ENCODE measurements at places on chromosomes 16 and 17.

- DNase-seq = no peak
These were observed 25.8 kb upstream of the CPNE2 start for GRCh38 chr16:57066625-57067024.

GRCh38 chr17:82213251-82214011, 789 bp upstream of the CCDC57 start:
- DNase-seq = peak; percentile 87

DNA sequence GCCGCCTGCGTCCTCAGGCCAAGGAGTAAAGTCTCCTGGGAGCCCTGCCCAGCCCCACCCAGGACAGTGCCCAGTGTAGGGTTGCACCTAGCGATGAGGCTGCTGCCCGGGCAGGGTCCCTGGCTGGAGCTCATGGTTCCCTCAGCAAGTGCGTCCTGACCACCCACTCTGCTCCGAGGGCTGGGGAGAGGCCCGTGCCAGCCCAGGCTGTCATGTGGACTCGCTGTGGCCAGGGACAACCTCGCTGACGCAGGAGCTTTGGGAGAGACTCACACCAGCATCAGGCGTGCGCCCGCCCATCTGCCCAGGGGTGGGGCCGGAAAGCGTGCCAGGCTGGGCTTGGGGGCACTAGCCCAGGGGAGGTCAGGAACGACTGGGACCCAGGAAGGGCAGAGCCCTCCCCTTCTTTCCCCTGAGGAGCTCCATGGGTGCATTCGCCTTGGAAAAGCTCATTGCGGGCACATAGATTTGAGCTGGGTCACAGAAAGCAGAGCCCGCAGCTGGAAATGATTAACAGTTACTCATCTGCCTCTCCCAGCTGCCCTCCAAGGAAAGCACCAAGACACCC, 19.7 kb downstream of the DPEP1 start:
- DNase-seq = no peak

GRCh38 chr16:11386791-11387546, 41.7 kb downstream of the RMI2 start:
- DNase-seq = no peak

GRCh38 chr16:52494621-52495020, 52.3 kb downstream of the TOX3 start:
- DNase-seq = no peak

DNA sequence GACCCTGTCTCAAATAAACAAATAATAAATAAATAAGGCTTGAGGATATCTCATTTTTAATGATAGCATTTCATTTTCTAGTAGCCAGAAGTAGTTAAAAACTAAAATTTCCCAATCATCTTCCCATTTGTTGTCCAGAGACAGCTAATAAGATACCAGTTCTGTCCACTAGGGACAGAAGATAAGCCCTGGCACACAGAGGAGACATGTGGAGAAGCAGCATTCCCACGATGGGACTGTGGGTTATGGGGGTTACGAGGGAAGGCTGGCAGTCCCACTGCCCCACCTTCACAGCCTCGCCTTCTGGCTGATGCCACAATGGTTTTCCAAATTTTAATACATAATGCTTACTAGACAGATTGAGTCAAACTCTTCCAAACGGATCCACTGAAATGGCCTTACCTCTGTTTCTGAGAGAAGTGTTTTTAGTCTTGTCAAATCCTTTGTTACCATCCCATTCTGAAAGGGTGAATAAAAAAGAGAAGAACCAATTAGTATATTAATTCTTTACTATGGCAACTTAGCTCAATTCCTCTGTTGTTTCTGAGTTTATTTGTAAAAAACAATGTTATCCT, 44.2 kb downstream of the HELZ start:
- DNase-seq = no peak

- DNase-seq = no peak
These were observed 32.3 kb downstream of the FBXO31 start for GRCh38 chr16:87351320-87351698.

GRCh38 chr17:63555500-63556156, 5.4 kb downstream of the DCAF7 start:
- no peak for DNase-seq

GRCh38 chr17:74785096-74785980, 9.2 kb upstream of the NAT9 start:
- no peak for DNase-seq

DNA sequence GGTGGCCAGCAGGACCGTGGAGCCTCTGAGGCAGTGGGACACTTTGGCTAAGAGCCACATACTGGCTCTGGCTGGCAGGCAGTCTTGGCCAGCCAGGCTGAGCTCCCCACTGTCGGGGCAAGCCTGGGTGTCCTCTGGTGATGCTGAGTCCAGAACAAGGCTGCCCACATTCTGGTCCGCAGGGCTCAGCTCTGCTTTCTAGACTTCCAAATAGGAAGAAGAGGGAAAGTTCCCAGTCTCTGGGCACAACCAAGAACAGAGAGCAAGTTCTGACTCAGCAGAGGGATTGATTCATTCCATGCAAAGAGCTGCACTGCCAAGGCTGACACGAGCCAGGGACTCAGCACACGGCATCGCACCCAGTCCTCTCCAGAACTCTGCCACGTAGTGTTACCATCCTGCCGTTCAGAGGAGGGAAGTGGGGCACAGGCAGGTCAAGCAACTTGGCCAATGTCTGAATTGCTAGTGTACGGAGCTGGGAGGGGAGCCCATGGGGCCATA, 58.9 kb downstream of the NOS2 start:
- no peak for DNase-seq

DNA sequence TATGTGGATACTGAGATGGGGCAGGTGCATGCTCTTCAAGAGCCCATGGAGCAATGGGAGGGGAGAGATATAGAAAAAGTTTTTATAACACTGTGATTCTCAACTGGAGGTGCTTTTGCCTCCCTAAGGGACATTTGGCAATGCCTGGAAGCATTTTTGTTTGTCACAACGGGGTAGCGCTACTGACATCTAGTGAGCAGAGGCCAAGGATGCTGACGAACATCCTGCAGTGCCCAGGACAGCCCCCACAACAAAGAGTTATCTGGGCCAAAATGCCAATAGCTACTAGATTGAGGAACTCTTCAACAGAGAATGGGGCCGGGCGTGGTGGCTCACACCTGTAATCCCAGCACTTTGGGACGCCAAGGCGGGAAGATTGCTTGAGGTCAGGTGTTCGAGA, 67.2 kb upstream of the CLEC3A start:
- no peak for DNase-seq

- DNase-seq = no peak
These were observed 14.4 kb downstream of the CANT1 start for GRCh38 chr17:78995022-78995760.

DNA sequence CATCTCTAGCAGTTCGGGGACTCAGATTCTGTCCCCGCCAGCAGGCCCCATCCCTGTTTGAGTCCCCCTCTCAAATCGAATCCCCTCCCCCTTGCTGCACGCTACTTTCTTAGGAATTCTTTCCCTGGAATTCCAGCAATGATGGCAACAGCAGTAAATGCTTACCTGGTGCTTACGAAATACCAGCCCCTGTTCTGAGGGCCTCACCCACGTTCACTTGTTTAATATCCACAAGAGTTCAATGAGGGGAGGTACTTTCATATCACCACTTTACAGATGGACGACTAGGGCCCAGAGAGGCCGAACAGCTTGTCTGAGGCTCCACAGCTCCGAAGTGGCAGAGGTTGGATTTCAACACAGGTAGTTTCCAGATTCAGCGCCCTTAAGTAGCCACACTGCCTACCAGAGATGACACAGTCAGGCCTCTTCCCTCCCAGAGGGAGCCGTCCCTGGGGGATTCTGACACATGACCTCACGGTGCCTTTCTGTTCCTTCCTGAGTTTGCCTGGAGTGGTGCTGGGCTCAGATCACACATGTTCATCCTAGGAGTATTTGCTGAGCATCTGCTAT, 120.7 kb upstream of the GSE1 start:
- DNase-seq = no peak

DNA sequence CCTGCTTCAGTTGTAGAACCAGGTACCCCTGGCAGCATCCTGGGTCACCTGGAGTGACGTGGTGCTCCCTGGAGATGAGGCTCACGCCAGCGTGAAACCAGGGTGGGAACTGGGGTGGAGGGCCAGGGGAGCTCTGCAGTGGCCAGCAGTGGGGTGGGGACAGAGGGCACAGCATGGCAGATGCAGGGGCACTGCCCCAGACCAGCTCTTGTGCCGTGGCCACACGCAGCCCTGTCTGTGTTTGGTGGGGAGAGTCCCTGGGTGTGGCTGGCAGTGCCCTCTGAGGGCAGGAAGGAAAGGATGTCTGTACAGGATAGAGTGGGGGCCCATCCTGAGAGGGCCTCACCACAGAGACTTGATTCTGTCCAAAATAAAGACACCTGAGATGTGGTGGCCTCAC, 24.5 kb downstream of the ZNF750 start:
- no peak for DNase-seq

DNA sequence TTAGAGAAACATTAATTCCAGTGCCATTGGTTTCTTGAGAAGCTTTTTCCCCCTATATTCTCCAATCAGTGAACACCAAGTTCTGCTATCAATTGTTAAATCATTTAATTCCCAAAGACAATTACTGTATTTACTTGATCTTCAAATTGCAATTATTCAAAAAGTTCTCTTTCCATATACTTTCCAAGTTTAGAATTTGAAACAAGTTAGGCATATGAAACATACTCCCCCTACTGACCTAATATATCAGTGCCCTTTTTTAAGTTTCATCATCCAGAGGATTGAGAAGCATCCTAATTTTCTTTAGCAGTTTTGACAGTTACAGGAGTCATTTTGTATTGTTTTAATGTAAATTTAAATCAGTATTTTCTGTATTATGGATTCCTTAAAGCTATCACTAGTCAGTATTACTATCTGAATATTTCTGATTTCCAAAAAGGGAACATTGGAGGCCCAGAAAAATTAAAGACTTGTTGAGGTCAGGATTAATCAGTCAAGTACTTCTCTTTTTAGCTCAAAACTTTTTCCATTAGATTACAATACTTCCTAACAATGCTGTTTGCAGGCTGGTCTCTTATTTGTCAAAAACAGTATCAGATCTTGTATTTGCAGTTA, 16.3 kb downstream of the MEIOC start:
- DNase-seq = peak; percentile 30

DNA sequence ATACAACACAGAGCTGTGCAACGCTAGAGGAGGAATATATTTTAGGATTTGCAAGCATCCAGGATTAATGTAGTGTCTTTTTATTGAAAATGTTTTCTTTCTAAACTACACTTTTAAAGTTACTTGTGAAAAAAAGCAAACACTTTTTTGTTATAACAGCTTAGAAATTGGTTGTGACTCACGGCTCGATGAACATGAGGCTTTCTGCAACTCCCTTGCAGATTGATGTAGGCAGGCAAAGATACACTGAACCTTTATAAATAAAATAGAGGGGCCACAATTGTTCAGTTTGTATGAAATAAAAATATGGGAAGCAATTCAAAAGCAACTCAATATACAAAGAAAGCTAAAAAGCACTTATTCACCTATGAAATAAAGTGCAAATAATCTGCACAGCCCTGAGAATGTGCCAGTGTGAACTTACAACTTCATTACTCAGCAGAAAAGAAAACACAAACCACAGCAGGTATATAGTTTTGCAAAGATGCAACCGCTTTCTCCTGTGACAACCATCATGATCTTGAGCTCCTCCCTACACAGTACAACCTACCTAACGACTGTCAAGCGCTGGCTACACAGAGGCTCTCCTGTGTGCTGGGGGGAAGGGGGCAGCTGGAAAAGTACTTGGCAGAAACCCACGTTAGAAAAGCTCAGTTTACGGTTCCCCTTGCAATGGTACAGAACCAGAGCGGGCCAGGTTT, 948 bp downstream of the LUC7L start:
- no peak for DNase-seq

DNA sequence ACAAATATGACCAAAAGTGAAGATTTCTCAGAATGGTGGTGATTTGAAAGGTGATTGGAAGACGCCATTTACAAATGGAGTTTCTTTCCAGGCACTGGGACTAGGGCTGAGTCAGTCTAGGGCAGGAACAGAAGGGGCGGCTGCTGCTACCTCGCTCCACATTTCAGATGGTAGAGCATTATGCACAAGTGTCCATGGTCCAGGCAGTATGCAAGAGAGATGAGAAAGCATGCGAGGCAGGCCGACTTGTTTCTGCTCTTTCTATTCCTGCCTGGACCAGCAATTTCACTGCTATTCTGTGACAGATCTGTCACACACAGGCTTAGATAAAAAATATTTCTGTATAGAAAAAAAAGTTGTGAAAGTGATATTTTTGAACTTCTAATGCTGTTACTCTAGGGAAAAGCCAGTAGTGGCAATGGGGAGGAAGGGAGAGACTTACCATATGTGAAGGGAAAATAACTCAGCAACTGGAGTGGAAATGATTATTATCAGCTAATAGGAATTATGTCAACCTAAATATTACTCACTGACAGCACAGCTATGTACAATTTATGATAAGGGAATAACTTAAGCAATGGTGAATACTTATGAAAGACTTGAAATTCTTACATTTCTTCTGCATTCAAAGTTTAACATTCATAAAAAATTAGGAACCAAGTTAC, 134.7 kb upstream of the NETO2 start:
- DNase-seq = no peak

DNA sequence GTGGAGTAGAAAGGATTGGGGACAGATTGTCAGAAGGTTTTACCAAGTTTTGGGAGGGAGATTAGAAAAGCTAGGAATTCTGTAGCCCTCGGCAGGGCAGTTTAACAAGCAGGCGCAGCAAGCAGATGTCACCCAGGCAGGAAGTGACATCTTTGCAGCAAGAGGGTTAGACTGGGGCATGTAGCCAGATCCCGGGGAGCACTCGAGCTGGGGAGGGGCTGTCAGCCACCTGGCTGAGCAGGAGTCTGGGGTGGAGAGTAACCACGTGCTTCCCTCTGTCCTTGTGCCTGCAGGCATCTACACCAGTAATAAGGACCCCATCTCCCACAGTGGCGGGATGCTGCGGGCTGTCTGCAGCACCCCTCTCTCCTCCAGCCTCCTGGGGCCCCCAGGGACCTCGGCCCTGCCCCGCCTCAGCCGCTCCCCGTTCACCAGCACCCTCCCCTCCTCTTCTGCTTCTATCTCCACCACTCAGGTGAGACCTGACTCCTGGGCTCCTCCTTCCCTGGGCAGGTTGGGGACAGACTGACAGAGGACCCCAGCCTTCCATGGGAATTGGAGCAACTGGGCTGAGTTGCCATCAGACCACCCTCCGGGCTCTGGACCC, 12.2 kb downstream of the MLLT6 start:
- DNase-seq = no peak

DNA sequence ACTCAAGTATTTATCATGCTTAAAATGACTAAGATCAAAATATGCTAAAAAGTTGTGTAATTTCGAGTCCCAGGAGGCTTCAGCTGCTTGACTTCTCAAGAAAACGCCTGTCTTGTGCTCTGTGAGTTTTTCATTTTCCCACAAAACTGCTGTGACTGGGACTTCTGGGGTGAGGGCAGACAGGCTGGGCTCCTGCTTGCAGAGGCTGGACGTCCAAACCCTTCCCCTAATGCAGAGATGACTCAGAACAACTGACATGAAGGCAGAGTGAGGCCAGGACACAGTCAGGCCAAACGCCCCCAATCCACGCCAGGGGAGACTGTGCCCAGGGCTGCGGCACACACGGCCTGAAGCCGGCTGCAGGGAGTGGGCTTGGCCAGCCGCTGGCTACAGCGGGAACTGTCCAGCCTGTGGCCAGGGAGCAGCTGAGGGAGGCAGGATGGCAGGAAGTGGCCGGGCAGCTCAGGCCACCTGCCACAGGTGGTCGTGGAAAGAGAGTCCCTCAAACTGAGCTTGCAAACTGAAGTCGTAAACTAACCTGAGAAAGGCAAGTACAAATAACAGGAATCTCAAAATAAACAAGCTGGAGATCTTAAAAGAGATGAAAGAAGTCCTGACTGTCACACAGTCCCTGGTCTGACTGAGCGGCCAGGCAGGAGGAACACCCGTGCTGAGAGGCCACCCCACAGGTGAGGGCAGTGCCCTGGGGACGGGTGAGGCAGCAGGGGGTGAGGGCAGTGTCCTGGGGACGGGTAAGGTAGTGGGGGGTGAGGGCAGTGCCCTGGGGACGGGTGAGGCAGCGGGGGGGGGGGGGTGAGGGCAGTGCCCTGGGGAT, 21.3 kb upstream of the HEXD start:
- DNase-seq = no peak
